ENCODE measurements at places on chromosomes 6 and 20.
A peak's percentile ranks its signal among the peaks of the same experiment; 100 is the strongest.

DNA sequence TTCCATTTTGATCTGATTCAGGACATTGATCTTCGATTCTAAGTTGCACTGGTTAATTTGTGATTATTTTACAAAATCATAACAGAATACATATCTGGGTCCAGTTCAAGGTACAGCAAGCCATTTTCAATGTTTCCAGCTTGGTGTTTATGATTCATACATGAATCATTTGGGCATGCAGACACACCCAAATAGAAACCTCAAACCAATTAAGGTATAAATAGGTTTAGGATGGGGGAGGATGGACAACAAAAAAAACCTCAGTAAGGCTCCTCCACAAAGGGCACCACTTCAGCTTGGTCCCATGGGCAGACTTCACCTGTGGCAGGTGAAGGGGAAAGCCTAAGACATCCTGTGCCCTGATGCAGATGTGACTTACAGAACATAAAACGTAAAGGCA, 192.7 kb downstream of the KHDC1L start:
- no peak for DNase-seq

DNA sequence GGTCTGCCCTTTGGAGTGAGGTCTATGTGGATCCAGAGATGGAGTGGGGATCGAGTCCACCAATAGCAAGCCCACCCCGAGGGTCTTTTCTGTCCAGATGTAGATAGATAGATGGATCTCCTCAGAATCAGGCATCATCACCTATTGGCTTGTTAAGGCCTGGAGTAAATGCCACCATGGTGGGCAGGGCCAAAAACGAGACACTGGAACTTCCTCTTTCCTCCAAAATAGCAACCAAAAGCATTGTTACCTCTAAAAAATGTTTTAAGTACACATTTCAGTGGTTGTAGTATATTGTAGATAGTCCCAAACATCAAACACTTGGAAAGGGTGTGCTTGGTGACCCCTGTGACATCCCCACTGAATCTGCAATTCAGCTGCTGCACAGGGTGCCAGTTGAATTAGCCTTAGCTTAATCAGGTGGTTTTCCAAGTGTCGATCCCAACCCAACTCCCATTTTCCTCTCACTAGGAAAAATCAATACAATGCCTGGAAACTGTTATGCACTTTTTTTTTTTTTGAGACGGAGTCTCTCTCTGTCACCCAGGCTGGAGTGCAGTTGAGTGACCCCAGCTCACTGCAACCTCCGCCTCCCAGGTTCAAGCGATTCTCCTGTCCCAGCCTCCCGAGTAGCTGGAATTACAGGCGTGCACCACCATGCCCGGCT, 35.0 kb upstream of the NELFCD start:
- DNase-seq, result no peak

GRCh38 chr6:36780442-36781177, 58.6 kb downstream of the CPNE5 start:
- DNase-seq, result no peak

DNA sequence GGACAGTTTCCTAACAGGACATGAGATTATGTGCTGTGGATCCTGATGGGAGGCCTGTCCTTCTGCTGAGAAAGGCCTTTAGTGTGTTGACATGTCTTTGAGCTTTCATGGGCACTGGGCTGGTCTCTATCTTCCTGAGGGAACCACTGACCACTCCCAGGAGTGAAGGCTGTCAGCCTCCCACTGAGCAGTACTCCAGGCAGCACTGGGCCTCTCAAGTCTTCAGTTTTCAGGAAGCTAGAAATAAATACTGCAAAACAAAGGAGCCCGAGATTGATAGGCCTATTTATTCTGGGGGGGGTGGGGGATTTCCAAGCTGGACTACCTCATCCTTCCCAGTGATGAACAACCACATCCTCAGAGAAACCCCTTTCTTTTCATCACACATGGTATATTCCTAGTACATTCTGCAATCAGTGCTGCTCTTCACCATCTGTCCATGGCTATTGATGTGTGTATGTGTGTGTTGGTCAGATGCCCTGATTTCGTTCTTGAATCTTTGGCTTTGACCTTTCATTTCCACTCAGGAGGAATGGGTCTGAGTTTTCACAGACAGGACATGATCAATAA, 180.9 kb upstream of the SPTLC3 start:
- peak; percentile 46 for DNase-seq

- DNase-seq, result no peak
Measured at GRCh38 chr6:106087548-106088325, 1.6 kb downstream of the PRDM1 start.

DNA sequence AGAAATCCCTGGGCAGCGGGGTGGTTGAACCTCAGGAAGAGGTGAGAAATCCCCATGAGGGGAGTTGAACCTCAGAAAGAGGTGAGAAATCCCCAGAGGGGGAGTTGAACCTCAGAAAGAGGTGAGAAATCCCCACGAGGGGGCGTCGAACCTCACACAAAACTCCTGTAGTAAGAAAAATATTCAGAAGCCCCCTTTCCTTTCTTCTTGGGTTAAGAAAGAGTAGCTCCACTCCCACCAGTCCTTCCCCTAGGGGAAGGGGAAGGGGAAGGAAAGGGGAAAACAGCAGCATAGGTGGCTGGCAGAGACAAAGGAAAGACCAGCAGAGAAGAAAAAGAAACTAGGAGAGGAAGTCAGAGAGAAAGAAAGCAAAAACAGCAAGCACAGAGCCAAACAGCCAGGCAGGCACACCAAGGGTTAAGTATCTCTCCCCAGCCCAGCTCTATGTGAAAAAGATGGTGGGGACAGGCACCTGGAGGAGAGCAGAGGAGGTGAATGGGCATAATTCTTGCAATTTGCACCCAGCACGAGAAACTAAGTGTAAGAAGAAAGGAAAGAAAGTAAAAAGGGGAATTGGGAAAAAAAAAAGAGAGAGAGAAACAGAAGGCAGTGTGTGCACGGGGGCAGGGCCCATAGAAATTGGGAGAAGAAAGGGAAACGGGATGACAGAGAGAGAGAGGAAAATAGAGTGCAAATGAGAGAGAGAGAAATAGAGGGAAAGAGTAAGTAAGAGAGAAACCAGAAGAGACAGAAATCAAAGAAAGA, 88.2 kb downstream of the PLG start:
- DNase-seq, result no peak

DNA sequence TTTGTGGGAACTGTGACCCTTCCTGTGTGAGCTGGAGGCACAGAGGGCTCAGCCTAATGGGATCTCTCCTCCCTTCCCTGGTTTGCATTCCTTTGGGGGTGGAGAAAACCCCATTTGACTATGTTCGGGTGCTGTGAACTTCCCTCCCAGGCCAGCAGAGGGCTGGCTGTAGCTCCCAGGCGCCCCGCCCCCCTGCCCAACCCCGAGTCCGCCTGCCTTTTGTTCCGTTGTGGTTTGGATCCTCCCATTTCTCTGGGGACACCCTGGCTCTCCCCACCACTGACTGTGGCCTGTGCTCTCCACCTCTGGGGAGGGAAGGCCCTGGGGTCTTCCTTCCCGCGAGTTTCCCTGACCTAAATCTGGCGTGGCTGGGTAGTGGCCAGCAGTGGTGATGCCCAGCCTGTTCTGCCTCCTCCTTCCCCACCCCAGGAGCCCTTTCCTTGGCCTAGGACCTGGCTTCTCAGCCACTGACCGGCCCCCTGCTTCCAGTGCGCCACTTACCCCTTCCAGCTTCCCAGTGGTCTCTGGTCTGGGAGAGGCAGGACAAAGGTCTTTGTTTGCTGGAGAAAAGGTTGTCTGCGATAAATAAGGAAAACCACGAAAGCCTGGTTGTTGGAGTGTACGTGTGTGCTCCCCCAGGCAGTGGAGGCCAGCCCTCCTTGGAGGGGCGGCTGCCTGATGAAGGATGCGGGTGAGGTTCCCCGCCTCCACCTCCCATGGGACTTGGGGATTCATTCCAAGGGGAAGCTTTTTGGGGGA, 4.9 kb downstream of the VEGFA start:
- no peak for DNase-seq

- DNase-seq, result no peak
Measured at GRCh38 chr6:156427345-156427744, 349.8 kb upstream of the ARID1B start.

DNA sequence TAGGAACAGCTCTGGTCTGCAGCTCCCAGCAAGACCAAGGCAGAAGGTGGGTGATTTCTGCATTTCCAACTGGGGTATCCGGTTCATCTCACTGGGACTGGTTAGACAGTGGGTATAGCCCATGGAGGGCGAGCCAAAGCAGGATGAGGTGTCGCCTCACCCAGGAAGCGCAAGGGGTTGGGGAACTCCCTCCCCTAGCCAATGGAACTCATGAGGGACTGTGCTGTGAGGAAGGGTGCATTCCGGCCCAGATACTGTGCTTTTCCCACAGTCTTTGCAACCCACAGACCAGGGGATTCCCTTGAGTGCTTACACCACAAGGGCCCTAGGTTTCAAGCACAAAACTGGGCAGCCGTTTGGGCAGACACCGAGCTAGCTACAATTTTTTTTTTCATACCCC, 21.8 kb downstream of the HDDC2 start:
- DNase-seq, result no peak

GRCh38 chr20:6685181-6685582, 82.3 kb upstream of the BMP2 start:
- no peak for DNase-seq

- DNase-seq, result no peak
Measured at GRCh38 chr20:40891351-40891750, 137.3 kb upstream of the TOP1 start.

GRCh38 chr20:24495266-24495665, 25.8 kb downstream of the SYNDIG1 start:
- no peak for DNase-seq

All from NCI-H2171 (cell line).